ENCODE measurements at places on chromosomes 5 and 9.

GRCh38 chr5:32612134-32612888, 27.0 kb downstream of the SUB1 start:
- no peak for DNase-seq

GRCh38 chr5:86757824-86758223, 140.1 kb downstream of the COX7C start:
- DNase-seq: no peak

DNA sequence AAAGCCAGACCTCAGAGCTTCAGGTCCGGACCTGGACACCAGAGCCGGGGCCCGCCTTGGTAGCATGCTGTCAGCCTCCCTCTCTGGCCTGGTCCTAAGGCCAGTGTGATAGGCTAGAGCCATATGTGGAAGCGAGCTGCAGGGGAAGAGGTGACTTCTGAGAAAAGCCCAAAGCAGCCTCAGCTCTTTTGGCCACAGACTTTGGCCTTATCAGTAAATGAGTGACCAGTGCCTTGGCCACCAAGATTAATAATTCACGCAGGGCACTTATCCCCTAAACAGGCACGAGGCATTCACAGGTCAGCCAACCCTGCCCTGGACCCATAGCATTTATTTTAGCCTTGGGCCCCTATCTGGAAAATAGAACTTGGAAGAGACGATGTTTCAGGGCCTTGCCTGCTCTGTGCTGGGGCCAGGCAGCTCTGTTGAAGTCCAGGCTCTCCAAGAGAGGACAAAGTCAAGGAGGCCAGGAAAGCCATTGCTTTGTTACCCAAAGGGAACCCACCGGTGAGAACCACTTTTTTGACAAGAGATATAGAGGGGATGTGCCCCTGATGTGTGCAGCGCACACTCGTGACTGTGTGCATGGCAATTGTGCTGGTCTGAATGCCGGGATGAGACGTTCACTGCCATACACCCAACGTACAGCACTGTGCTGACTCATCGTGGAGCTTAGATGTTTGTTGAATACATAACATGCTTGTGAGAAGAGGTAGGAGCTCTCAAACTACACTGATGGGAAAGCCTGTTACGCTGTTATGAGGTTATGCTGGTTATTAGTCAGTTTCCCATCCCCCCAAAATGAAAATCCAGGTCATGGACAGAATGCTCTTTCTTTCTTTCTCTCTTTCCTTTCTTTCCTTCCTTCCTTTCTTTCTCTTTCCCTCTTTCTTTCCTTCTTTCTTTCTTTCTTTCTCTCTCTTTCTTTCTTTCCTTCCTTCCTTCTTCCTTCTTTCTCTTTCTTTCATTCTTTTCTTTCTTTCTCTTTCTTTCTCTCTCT, 5.0 kb upstream of the SLC34A1 start:
- no peak for DNase-seq

- no peak for DNase-seq
Observed at GRCh38 chr9:2386566-2386965, 235.0 kb upstream of the VLDLR start.

- DNase-seq: no peak
Observed at GRCh38 chr5:176772271-176773210, 37.8 kb upstream of the UNC5A start.

DNA sequence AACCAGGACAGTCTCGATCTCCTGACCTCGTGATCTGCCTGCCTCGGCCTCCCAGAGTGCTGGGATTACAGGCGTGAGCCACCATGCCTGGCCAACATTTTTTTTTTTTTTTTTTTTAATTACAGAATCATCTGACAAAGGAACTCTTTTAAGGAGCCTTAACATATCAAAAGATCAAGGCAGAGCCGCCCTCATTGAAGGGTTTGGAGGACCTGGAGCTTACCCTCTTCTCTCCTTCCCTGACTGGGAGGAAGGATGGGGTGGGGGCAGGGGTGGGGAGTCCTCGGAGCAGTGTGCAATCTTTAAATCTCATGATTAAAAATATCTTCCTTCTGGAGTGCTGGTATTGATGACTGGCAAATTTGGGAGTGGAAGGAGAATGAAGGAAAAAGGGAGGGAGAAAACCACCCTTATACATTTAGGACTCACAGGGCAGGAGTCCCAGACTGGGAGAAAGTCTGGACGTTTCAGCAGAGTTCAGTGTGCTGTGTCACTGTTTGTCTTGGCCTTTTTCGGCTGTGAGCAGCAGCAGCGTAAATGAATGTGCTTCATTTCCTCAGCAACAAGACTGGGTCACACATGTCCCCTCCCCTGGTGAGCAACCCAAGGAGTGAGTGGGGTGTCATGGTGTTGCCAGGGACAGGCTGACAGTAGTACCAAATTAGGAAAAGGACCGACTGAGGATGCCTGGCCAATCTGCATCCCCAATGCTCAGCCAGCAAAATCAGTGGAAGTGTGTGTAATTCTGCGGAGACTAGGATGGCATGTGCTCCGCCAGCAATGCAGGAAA, 115.3 kb upstream of the BNC2 start:
- DNase-seq: no peak

GRCh38 chr5:128825826-128826225, 139.5 kb upstream of the SLC27A6 start:
- DNase-seq: no peak

DNA sequence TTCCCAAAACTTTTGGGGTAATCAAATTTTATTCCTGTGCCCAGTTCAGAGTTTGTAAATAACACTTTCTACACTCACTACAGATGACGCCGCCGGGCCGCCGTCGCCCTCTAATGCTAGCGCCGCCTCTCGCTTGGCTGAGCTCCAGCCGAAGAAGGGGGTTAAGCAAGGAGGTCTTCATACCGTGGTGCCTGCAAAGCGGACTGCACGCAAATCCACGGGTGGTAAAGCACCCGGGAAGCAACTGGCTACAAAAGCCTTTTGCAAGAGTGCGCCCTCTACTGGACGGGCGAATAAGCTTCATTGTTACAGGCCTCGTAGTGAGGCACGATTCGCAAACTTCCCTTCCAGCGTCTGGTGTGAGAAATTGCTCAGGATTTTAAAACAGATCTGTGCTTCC, 280.4 kb downstream of the MEF2C start:
- no peak for DNase-seq

DNA sequence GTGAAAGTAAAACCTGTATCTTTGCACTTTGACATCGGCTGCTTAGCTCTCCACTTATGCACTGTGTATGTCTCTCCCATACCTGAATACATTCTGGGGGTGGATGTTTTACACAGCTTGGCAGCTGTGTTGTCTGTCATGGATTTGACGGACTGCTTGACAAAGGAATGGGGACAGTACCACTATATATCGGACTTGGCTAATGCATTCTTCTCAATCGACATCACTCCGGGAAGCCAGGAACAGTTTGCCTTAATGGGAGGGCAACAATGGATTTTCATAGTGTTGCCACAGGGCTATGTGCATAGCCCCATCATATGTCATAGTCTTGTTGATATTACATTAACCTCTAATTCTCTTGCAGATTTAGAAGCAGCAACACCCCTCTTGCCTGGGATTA, 1008.3 kb downstream of the DNAH5 start:
- DNase-seq: no peak

- DNase-seq: no peak
Observed at GRCh38 chr5:163912046-163912445, 406.6 kb downstream of the MAT2B start.

- DNase-seq: no peak
Observed at GRCh38 chr5:179115307-179115706, 55.1 kb downstream of the ZNF354C start.

DNA sequence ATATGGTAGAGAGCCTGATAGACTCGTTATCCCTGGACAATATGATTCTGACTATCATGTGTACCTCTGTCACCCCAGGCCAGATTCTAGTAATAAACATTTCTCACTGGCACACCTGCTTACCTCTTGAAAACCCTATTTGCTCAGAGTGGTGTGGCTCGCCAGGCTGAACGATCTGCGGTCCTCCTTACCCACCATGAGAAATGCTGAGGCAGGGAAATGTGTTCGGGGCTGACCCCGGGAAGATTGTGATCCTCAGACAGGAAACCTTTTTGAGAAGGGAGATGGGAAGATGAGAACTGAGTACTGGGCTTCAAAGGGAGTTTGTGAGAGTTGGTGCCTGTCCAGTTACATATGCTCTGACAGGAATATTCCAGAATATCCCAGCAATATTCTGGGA, 10.7 kb upstream of the PRXL2C start:
- DNase-seq: no peak

- no peak for DNase-seq
Observed at GRCh38 chr5:173315495-173316338, 12.5 kb downstream of the STC2 start.

DNA sequence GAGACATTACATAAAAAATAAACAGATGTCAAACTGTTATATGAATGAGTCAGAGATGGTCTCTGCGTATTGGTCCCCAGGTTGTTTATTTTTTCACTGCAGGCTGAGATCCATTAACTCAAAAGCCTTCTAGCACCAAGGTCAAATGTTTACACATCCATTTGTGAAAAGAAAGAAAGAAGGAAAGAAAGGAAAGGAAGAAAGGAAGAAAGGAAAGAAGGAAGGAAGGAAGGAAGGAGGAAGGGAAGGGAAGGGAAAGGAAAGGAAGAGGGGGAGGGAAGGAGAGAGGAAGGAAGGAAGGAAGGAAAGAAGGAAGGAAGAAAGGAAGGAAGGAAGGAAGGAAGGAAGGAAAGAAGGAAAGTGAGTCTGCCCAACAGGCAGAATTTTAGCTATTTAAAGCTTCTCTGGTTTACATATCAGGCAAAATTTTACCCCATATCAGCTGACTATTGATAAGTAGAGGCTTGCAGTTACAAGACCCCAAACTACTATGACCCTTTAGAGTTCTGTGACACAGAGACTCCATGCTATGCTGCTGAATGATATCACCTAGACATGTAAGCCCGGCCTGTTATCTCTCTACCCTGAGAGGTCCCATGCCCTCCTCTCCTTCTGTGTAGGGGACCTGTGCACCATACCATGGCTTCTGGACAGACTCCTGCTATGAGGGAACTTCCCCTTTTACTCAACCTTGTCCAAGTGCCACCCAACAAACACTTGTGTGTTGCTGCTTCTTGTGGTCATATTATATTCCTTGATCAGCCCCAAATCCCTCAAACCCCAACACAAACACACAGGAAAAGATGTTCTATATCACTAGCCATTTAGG, 59.0 kb downstream of the DRD1 start:
- DNase-seq: no peak

GRCh38 chr9:89592213-89592815, 12.5 kb upstream of the GADD45G start:
- peak; percentile 3 for DNase-seq

GRCh38 chr5:52754051-52754450, 33.7 kb upstream of the ITGA1 start:
- DNase-seq: no peak

DNA sequence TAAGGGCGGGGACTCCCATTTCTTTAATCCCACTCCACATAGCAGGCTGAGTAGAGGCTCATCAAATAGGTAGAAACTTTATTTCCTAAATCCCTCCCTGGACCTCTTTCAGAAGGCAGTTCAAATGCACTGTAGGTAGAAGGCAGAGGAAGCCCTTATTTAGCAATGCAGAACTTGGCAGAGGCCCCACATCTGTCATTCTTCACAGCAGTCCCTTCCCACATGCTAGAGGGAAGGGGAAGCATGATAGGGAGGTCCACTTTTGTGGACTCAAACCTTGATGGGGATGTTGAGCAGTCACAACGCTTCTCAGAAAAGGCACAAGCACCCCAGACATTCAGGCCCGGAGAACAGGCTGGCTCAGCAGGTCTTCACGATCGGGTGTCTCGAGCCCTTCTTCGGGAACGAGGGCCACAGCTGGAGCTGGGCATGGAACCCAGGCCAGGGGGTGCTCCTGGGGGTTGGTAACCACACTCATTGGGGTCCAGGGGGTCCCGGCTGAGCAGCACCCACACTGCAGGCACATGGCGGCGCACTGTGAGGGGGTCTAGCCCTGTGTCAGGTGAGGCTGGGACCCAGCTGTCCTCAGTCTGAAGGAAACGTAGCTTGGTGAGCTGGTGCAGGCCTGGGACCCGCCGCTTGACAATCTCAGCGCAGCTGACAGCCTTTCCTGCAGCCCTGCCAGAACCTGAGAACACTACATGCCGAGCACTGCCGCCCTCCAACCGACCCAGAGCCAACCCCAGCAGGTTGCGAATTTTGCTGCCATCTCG, 1.3 kb downstream of the RPP25L start:
- no peak for DNase-seq

DNA sequence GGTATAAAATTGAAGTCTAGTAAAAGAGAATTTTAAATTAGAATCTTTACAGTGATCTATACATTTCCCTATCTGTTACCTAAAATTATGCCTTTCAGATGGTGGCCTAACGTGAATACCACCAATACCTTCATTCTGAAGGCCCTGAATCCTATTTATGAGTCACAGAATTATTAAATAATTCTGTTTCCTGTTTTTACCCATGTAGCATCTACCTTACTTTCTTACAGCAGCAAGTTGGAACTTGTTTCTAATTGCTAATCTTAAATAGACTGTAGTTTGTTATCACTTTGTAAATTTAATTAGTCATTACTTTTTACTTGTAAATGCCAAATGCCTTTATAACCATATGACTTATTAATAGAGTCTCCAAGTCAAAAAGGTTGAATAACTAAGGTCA, 135.0 kb downstream of the PDE4D start:
- DNase-seq: no peak

DNA sequence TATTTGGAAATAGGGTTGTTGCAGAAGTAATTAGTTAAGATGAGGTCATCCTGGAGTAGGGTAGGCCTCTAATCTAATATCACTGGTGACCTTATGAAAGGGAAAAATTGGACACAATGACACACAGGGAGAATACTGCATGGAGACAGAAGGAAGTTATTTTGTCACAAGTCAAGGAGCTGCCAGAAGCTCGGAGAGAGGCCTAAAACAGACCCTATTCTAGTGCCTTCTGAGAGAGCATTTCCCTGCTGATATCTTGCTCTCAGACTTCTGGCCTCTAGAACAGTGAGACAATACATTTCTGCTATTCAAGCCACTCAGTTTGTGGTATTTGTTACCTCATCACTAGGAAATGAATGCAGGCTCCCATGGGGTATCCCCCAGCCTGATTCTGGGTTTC, 332.9 kb downstream of the CSNK1G3 start:
- DNase-seq: no peak

DNA sequence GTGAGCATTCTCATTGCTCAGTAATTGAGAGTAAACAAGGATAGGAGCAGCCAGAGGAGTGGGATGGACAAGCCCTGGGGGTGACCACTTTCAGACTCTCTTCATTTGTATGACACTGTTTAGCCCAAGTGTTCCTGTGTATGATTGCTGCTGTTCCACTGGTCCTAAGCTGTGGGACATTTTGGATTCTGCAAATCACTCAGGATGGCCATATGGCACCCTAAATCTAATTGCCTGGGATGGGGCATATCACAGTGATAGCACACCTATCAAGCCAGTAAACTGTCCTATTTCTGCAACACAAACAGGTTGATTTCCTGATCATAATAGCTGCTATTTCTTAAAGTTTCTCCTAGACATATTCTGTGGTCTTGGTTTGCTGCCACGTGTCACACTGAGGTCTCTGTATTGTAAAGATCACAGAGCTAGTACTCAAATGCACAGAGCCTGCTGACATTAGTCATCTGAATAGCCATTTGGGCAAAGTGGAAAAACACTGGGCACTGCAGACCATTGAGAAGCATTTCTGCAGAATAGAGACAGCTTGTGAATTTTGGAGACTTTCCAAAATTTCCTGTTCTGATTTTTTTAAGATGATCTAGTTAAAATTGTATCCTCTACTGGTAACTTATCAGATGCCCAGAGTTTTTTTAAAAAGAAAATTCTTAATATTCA, 320.2 kb downstream of the RFX3 start:
- DNase-seq: no peak

GRCh38 chr9:116671605-116672004, 15.5 kb upstream of the TRIM32 start:
- DNase-seq: no peak
